Fibroblast of the conjunctiva (primary cell): ENCODE measurements at places on chromosomes 2 and 18.
A peak's percentile ranks its signal among the peaks of the same experiment; 100 is the strongest.

GRCh38 chr2:96864343-96865091, 5.4 kb downstream of the SEMA4C start:
- DNase-seq, result no peak

DNA sequence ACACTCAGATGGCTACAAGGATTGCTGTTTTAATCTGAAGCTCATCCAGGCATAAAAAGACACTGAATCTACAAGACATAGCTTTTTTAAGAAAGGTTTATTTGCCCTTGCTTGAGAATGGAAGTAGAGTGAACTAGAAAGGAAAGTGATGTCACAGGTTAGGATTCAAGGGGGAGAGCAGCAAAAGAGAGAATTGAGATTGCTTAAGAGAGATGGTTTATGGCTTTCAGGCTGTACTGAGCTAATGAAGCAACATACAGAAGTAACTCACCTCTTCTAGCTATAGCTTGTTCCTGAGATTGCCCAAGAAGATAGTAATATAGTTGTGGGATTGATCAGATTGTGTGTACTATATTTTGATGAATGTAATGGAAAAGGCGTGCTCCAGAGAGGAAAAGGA, 26.1 kb upstream of the ACVR2A start:
- no peak for DNase-seq

DNA sequence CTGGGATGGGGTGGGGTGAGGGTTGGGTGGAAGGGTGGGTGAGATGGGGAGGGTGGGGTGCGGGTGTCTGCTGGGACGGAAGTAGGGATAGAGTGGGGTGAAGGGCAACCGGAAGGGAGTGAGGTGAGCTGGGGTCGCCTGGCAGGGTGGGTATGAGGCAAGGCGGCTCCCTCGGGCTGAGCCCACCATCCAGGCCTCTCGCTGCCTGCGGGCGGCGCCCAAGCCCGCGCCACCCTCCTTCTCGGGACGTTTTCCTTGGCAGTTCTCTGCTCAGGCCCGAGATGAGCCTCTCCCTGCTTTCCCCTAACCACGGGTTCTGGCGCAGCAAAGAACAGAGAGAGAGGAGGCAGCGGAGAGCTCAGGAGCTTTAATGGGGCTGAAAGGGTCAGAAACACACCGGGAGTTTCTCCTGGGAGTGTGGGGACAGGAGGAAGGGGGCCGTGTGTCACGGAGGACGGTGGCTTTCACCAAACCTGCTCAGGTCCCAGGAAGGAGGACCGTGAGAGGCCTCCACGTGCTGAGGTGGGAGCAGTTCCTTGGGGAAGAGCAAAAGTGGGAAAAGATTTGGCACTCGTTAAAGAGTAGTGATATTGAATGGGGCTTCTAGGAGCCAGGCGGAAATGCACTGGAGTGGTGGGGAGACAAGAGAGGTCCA, 4.1 kb downstream of the FEV start:
- DNase-seq, result no peak

- no peak for DNase-seq
These were observed 28.0 kb upstream of the MGAT5 start for GRCh38 chr2:134225841-134226240.

DNA sequence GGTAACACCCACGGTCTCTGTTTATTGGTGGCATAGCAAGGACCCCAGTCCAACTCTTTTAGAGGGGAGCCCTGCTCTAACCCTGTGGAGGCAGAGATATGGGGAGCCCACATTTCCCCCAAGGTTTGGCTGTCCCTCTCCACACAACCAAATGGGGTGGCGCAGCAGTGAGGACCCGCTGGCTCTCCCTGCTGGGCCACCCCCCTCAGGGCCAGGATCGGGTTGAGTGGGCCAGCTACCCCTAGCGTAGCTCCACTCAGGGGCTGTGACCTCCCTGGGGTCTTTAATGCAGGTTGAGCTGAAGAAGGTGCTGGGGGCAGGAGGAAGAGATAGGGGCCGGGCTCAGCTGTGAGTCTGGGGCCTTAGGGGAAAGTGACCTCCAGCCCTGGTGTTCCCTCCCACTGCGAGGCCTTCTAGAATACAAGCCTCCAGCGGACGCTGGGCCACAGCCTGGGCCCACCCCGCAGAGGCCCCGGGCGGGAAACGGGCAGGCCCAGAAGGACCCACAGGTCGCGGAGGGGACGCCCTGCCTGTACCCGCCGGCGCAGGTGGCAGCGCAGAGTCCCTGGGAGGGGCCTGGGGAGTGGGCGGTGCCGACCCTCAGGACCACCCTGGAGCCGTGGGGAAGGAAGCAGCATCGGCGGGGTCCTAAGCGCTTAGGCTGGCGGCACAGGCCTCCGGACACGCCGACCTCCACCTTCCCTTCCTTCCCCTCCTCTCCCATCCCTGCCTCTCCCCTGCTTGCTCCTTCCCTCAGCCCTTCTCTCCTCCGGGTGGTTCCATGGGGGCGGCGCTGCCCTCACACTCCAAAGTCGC, 9.6 kb downstream of the CROCC2 start:
- no peak for DNase-seq

GRCh38 chr2:113209011-113209645, 35.4 kb downstream of the PSD4 start:
- DNase-seq, result no peak

- DNase-seq, result no peak
These were observed 369.7 kb downstream of the INSIG2 start for GRCh38 chr2:118457951-118458350.

- peak; percentile 65 for DNase-seq
These were observed 9.3 kb upstream of the LRRC30 start for GRCh38 chr18:7221424-7222155.

- DNase-seq, result no peak
These were observed 10.1 kb upstream of the SESTD1 start for GRCh38 chr2:179274749-179275148.
